ENCODE measurements at places on chromosomes 3 and 15.

- DNase-seq, result no peak
Measured at GRCh38 chr3:4898454-4899313, 80.6 kb upstream of the BHLHE40 start.

DNA sequence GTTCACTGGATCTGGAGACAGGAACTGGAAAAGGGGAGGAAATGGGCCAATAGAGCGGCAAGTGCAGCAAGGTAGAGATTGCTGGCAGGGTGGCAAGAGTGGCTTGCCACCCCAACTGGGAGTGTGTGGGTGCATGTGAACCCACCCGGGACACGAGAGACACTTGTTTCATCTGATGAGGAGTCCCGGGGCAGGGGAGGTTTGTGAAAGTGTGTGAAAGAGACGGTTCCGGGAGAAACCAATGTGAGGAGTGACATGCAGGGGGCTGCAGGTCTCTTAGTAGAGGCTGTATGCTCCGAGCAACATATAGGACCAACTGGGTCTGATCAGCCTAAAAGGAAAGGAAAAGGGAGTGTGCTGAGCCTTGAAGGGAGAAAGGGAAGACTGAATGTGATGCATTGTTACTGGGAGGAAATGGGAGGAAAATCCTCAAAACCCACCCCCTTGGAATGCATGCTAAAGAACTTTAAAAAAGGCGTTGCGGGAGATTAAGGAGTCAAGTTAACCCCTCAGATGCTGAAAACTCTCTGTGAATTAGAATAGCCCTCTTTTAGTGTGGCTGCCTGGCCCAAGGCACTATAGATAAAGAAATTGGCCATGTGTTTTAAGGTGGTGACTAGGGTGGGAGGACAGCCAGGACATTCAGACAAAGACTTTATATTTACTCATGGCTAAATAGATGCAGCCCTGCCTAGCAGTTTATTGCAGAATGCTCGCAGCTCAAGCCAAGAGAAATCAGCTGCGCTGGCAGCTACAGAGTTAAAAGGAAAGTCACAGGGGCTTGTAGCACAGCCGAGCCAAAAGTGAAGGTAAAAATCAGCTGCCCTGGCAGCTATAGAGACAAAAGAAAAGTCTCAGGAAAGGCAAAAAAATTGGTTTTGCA, 9.1 kb upstream of the SLC9C1 start:
- peak; percentile 72 for DNase-seq

DNA sequence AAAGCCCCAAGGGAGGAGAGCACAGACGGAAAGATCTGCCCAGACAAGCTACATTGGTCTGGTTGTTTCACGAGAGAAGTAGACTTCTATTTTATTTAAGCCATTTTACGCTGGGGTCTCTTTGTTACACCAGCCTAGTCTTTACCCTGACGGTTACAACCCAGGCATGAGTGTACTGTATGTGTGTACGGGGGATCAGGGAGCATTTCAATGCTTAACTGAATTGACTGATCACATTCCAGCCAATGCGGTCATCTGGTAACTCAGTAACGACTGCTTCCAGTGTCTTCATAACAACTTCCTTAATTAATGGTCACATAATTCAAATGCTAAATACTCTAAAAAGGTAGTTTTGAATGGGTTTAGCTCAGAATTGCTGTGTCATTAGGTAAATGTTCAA, 288.6 kb downstream of the FOXP1 start:
- no peak for DNase-seq

DNA sequence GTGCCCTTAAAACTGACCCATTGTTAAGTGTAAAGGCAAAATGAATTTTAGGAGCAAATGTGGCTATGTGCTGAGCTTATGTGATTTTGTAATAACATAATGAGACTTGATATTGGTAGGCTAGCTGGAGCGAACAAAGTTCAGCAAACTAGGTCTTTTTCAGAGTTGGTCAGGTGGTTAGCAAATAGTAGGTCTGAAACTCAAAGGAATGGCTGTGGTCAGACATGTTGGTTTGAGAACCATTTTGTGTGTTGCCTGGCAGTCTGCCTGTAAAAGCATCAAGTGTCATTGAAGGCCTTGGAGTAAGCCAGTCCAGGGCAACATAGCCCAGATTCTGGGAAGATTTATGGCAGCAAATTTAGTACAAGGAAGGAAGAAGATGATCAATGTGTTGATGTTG, 16.4 kb downstream of the FBXO22 start:
- DNase-seq, result no peak

DNA sequence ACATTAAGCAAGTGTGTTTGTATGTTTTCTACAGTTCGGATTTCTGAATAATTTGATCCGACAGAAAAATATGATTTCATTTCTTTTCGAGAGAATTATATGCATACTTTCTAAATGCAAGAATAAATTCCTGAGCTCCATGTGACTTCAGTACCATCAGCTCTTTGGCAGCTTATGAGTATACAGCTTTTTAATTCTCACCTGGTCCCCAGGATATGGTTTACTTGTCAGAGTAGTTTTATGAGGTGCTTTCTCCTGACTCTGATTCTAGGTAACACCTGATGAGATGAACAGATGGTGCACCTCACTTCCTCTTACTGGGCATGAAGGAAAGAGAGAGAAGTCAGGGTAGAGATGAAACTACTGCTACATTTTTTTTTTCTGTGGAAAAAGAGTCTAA, 3.1 kb downstream of the HGD start:
- no peak for DNase-seq

GRCh38 chr15:49042165-49042564, 4.1 kb downstream of the SECISBP2L start:
- no peak for DNase-seq

GRCh38 chr3:194140520-194141414, 4.8 kb downstream of the HES1 start:
- peak; percentile 82 for DNase-seq

DNA sequence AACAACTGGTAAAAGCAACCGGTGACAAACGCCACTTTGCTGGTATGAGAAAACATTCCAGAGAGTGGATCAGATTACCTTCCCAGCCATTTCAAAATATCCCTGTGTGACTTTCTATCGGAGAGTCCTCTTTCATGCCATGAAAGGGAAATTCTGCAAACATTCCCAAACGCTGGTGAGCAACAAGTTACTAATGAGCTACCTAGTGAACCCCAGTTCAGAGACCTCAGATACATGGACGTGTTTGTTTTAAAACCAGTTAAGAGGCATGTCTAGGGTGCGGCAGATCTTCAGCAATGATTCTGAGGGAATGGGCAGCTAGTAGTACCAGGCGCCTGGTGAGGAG, 418.2 kb upstream of the NR2F2 start:
- DNase-seq, result no peak

GRCh38 chr3:139124197-139124596, 79.5 kb upstream of the PRR23C start:
- DNase-seq, result peak; percentile 17

DNA sequence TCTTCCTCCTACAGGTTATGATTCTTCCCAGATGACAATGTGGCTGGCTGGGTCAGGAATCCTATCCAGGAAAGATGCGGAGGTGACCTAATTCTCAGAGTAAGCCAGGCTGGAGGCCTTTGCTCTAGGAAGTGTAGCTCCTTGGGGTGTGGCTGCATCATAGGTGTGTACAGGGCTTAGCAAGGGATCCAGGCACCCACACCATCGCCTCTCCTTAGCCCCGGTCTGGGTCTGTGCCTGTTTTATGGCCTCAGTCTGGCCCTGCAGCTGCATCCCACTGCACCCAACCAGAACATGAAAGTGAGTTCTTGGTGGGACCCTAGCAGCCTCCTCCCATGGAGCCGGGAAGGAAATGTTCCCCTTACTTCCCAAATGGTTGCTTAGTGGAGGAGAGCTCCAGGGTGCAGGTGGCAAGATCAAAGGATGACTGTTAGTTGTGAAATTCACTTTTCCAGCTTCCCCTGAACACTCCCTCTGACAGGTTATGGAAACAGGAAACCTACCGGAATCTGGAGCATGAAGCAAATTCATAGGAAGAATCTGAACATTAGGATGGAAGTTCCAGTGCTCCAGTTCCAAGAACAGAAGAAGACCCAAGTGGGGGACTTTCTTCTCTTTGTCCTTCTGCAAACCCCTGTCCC, 2.7 kb upstream of the AMOTL2 start:
- DNase-seq, result no peak

DNA sequence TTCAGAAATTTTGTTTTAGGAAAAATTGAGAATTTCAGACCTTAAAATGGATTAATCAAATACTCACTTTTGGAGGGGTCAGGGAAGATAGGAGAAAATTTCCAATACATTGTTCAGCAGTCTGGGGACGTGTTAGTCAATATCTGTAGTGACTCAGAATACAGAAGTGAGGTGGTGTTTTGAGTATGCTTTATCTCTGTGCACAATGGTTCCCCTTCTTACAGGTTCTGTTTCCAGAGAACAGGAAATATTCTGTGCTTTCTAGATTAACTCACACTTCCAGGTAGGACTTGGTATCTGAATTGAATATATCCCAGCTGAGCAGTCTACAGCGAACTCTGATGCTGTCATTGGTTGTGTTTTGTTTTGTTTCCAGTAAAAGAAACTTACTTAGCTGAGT, 30.7 kb upstream of the CCDC54 start:
- DNase-seq, result no peak

DNA sequence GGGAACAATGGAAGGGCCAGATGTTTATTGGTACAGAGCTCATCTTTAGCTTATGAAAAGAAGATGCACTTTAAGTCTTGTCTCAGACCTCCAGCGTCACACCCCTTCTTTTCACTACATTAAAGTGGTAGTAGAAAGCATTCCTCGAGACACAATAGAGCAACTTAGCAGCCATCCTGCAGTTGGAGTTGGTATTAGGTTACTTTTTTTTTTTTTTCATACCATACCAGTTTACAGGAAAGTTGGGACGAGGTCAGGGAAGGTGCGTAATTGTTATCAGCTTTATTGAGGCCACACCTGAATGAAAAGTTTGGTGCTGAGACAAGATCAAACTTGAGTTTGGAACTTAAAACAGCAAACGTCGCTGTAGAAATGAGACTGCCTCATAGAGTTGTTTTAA, 203.8 kb downstream of the SOX2 start:
- no peak for DNase-seq

DNA sequence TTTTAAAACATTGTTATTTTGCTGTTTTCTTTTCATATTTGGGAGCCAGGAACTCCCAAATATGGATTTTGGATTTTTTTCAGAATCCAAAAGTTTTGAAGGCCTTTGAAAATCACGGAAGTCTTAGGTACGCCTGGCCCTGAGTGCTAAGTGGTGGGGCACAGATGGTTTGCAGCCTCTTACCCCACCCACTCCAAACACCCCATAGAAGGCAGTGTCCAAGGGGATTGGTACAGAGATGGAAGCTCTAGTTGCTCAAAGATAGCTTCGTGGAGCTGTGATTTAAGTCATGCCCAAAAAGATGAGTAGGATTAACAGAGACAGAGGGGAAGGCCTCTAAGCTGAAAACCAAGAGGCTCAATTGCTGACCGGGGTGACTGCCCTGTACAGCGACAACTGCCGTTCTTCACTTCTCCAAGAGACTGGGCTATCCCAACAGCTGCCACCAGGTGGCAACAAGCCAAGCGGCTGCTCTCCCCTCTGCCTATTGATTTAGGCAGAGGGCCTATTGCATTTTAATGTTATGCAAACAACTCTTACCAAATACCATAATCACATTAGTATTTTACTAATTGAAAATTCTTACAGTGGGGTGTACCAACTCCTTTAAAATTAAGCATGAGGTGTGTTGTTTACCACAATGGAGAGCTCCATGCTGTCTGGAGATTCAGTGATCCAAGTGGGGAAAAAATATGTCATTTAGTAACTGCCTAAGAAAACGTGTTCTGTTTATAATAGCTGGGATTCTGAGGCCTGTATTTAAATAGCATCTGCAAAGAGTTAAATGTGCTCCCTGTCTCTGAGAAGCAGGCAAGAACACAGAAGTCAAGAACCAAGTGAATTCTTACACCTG, 64.0 kb upstream of the C15orf61 start:
- peak; percentile 86 for DNase-seq

DNA sequence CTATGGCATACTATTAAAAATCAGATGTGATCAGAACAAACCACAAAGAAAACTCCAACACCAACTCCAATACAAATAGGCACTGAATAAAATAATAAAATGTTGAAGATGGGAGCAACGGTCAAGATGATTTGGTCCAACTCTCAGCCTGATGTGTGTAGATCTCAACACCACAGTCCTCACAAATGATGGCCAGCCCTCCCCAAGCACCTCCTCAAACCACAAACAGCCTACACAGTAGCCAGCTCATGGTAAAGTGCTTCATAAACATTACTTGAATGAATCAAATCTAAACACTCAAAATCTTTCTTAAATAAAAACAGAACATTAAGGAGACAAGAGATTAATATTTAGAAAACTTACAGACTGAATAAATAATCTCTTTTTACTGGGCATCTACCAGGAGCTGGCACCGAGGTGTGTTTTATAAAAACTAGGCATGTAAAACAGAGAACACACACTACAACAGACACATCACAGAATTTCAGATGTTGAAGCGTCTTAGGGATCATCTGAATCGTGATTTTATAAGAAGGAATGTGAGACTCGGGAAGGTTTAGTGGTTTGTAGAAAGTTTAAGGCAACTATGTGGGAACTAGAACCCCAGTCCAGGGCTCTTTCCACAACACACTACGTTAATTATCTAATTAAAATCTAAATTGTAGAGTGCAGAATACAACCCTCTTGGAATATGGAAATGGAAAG, 102.4 kb downstream of the MYLK start:
- no peak for DNase-seq
